ENCODE measurements at places on chromosomes 6 and 20.

DNA sequence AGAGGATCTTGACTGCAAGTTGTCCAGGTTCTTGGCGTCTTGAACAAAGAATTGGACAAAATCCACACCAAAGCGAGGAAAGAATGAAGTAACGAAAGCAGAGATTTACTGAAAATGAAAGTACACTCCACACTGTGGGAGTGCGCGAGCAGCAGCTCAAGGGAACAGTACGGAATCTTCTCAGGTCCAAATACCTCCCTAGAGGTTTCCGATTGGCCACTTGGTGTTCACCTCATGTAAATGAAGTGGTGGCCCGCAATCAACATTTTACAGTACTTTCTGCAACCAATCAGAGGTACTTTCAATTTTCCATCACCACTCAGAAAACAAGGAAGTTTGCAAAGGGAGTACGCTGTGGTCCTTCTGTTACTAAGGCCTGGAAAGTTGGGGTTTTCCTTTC is 122.4 kb downstream of the PTPRK start:
- no peak for DNase-seq

DNA sequence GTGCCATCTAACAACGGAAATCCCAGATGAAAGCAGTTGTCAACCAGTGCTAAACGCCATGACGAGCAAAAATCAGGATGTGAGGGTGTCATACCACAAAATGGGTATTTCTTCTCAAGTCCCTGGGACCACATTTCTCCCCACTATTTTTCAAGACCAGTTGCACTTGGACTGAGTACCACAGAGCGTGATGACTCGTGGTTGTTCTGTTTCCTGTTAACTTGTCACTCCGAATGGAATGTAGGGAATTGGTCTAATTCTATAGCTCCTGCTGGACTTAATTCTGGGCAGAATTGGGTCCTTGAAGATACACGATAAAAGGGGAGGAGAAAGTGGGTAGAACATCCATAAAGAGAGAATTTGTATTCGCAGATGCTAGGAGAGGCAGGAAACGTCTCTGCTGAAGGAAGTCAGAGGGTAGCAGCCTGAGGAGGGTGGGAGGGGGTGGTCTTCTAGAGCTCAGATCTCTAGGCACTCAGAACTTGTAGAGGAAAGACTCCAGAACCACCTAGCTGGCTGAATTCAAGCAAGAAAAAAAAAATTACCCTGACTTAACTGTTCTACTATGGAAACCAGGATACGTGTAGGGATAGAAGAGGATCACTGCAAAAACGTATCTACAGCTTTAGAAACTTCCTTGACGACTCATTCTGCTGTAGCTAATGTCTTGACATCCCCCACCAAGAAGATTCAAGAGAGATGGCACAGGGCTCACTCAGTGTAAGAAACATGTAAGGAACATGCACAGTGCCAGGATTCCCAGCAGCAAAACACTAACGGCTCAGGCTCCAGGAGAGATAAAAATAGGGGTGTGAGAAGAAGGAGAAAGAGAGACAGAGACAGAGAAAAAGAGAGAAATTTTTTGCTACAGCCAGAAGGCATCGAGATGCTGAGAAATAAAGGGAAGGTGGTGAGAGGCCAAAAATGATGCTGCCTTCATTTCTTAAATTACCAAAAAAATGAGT is 494.7 kb downstream of the CD83 start:
- no peak for DNase-seq

DNA sequence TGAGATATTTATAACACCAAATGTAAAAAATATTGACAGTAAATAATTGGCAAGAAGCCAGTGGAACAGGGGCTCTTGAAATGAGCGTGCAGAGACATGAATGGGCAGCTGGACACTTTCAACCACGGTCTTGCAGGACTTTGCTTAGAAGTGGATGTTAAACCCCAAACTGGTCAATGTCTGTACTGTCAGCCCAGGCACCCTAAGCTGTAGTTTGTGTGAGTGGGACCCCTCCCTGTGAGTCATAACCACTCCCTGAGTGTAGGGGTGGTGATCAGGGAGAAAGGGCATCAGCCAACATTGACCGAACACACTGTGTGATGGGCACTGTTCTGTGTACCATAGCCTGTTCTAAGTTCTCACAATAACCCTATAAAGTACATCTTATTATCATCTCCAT is 108.6 kb downstream of the FIG4 start:
- no peak for DNase-seq

DNA sequence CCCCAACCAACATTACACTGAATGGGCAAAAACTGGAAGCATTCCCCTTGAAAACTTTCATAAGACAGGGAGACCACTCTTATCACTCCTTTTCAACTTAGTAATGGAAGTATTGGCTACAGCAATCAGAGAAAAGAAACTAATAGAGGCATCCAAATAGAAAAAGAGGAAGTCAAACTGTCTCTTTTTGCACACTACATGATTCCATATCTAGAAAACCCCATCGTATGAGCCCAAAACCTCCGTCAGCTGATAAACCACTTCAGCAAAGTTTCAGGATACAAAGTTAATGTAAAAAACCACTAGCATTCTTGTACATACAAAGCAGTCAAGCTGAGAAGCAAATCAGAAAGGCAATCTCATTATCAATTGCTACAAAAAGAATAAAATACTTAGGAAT is 580.4 kb upstream of the PTCHD4 start:
- no peak for DNase-seq

GRCh38 chr20:47863315-47863965 is 78.2 kb upstream of the SULF2 start:
- DNase-seq = no peak
